ENCODE measurements at places on chromosomes 16 and 17.

DNA sequence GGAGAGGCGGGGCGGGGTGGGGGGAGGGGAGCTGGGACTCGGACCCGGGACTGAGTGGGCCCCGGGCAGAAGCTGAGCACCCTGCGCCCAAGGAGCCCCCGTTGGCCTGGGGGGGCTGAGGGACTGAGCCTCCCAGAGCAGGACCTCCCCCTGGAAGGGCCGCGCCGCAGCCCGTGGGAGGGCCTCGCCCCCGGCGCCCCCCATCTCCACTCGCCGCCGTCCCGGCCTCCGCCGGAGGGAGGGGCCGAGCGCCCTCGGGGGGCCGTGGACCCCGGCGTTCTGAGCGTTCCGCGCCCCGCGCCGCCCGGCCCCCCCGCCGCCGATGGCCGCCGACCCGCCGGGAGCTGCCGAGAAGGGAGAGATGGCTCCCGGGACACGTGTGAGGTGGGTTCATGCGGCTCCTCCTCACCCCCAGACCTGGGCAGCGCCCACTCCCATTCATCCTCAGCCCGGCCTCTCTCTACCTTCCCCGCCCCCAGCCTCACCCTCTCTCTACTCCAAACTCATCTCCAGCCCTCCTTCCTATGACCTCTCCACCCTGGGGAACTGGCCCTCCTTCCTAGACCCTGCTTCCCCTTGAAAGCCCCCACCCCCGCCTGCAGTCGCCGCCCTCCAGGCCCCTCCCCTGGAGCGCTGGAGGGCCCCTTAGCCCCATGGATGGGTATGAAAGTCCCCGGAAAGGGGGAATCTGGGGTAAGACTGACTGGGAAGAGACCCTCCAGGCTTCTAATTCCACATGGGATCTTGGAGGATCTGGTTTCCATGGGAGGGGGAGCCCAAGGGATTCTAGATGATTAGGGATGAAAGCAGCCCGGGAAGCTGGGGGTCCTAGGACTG is 922 bp downstream of the FBXL19 start:
- no peak for DNase-seq

DNA sequence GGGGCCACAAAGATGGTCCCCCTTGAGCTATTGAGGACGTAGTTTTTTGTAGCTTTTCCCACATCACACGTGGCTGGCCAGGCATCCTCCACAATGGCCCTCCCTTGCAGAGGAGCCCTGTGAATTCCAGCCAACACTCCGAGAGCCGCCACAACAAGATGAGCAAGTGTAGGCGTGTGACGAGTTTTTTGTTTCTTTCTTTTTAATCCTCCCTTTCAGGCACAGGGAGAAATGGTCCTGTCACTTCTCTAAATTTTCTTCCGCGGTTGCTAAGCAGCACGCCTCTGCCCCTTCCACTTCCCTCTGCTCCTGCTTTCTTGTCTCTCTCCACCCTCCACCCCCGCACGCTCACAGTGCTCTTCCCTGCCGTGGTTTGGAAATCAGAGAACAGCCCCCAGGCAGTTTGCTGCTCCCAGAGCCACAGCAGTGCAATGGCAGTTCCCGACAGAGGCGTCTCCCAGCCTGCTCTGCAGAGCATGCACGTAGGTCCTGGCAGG is 68.0 kb upstream of the MRTFB start:
- peak; percentile 74 for DNase-seq

- DNase-seq, result no peak
Measured at GRCh38 chr16:87696726-87697125, 69.1 kb downstream of the KLHDC4 start.

- DNase-seq, result peak; percentile 19
Measured at GRCh38 chr17:39928858-39929645, 1.5 kb downstream of the LRRC3C start.

Measured in NCI-H2227 treated with DMSO at 0.1 percent for 48 hours (cell line).